ENCODE measurements at places on chromosomes 4 and X.
A peak's percentile ranks its signal among the peaks of the same experiment; 100 is the strongest.

DNA sequence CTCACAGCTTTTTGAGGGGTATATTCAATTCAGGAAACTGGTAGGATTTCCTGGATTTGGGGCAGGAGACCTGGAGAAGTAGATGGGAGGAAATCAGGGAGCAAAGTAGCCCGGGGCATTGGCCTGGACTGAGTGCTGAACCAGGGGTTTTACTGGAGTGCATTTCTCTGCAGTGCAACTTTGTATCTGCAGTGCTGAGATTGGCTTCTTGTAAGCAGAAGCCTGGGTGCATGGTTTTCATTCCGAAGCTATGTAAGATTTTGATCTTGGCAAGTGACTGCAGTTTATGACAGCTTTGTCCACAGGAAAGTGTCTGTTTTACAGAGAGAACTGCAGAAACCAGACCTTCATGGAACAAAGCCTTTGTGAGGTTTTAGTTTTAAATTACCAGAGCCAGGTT is 158.3 kb downstream of the SPCS3 start:
- no peak for DNase-seq

- peak; percentile 62 for DNase-seq
These were observed 146.2 kb upstream of the SCML1 start for GRCh38 chrX:17590892-17591740.

DNA sequence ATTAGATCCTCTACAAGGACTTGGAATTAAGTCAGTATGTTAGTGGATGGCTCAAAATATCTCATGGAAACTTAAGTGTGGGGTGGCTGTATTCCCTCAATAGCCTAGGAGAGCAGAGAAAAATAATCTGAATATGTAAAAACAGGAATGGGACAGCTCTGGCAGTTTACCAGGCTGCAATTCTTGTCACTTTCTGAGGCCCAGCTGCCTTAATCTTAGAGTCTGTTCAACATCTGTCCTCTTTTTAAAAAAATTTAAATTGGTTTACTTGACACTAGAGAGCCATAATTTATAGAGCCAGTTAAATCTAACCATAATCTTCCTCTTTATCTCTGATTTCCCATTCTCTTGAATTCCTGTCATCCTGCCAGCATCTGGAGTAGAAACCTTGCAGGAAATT is 109.2 kb upstream of the CXCL13 start:
- DNase-seq = no peak

GRCh38 chrX:135516376-135516775 is 4.1 kb upstream of the INTS6L start:
- no peak for DNase-seq

- no peak for DNase-seq
These were observed 182.7 kb downstream of the PABPC4L start for GRCh38 chr4:134018846-134019245.

DNA sequence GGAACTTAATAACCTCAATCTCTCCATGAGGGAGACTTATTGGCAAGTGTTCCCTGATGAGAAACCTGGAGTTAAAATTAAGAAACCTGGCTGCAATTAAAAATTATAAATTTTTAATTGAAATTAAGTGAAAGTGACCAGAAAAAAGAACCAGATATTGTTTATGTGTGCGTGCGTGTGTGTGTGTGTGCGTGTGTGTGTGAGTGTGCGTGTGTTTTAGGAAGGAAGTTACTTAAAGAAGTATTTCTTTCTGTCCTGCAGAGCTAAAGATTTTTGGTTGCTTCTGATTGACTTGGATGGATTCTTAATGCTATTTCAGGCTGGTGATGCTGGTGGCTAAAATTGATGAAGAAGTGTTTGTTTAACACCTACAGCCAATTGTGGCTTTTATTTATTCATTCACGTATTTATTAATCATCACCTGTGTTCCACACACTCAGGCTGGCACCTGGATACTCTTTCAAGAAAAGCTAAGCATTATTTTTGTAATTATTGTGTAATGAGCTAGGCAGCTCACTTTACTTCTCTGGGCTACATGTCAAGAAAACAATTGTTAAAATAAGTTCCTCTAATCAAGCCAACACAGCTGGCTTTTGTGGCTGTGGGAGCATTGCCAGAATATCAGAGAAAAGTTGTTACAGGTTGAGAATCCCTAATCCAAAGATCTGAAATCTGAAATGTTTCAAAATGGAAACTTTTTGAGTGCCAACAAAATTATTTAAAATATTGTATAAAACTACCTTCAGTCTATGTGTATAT is 68.5 kb downstream of the CEP44 start:
- DNase-seq = no peak

DNA sequence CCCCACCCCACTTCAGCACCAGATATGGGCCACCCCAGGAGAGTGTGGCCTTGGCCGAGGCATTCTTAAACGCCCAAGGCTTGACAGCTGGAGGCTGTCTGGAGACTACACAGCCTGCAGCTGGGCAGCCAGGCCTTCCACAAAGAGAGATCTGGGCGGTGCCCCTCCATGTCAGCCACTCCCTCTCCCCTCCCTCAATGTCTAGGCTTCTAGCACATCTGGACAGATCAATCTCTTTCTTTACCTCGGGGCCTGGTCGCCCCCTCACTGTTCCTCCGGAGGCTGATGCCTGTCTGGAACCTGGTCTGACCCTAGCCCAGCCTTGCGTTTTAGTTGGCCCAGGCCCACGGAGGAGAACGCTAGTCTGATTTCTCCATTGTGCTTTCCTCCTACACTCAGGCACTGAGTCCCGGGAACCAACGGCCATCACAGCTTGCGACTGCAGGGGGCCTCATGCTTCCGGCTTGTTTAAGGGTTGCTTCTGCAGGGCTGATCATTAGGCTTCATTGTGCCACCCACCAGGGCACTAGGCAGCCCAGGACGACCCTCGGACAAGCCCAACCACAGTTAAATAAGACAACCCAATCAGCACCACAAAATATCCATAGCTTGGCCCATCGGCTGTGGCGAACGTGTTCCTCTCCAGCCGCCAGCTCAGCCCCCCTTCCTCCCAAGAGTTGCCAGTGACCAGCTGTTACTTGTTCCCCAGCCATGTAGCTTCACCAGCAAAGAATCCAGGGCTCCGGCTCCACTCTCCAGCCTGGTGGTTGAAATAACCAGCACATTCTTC is 200.6 kb downstream of the BCOR start:
- no peak for DNase-seq

DNA sequence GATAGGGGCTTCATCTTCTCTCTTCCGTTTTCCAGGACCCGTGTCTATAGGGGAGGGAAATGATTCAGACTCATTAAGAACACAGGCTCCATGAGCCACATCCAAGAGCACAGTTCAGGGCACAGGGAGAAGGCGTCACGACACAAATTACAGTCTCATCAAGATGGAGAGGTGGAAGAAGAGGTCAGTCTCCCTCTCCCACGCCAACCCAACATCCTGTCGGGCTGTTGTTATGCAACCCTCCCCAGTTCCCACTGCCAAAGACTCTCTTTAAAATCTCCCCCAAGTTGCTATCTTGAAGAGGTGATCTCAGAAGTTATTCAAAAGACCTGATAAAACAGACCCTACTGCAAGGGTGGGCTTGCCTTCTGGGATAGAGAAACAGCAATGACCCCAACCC is 12.6 kb downstream of the ZMYM3 start:
- DNase-seq = no peak
